ENCODE measurements at places on chromosomes 13 and 19.
A peak's percentile ranks its signal among the peaks of the same experiment; 100 is the strongest.

DNA sequence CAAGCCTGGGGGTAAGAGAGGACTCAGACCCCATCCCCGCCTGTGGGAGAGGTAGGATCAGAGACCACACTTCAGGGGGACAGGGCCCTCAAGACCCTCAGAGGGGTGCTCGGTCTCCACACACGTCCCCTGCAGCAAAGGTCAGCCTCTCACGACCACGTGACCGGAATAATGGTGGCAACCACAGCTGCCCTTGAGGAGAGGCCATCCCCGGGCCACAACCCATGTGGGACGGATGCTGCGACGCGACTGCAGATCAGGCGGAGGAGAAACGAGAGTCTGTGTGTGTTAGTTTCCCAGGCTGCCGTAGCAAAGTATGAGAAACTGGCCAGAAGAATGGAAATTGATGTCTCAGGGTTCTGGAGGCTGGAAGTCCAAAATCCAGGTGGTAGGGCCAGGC, 8.9 kb downstream of the MED25 start:
- no peak for DNase-seq

DNA sequence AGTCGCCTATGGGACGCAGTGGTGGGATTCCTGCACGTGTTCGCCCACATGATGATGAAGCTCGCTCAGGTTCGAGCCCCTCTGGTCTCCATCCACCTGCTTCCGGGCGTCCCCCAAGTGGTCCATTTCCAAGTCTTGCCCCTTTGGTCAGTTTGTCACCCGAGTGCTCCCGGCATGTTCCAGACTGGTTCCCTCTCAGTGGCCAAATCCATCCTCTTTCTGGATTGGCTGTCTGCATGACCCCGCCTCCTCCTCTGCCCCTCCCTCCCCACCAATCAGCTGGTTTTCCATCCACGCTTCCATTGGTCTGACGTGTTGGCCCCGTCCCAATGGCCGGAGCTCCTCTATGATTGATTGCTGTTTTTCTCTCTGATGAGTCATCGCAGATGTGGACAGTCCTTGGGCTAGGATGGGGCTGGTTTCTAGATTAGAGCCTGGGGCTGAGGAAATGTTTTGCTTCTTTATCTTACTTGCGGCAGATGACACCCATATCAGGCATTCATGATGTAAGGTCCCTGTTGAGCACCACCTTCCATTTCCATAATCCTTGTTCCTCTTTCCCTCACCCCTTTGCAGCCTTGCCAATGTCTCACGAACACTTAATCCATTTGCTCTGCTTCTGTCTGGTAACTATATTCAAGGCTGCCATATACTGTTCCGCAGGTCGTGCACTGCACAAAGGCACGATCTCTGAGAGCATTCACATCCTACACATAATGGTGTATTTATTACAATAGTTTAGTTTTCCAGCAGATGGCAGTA, 73.8 kb downstream of the MAP4K1 start:
- peak; percentile 83 for DNase-seq

DNA sequence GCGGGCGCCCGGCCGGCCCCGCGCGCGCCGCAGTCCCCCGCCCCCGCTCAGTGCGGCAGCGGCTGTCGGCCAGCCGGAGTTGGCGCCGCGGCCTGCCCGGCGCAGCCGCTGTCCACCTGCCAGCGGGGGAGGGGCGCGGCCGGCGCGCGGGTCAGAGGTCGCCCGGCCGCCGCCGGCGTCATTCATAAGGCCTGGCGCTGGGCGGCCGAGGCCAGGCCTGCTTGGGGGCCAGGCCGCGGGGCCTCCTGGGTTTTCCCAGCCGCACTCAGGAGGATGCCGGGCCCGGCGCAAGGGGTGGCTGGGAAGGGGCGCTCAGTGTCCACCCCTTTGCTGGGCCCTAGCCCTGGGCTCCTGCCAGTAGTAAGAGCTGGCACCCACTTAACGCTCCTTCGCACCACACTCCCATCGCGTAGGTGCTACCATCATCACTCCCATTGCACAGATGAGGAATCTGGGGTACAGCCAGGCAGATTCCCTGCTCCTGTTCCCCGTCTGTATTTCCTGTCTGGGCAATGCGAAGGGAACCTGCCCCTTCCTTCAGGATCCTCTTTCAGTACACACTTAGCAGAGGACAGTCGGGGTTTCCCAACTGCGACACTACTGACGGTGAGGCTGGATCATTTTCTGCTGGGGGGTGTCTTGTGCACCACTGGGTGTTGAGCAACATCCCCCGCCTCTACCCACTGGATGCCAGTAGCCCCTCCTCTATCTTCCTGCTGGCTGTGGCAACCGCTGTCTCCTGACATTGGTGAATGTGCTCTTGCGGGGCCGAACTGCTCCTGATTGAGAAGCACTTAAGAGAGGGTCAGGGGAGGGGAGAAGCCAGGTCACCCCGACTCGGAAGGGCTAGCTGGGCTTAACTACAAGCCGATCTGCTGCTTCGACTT, 846 bp upstream of the PRKACA start:
- DNase-seq: peak; percentile 69

DNA sequence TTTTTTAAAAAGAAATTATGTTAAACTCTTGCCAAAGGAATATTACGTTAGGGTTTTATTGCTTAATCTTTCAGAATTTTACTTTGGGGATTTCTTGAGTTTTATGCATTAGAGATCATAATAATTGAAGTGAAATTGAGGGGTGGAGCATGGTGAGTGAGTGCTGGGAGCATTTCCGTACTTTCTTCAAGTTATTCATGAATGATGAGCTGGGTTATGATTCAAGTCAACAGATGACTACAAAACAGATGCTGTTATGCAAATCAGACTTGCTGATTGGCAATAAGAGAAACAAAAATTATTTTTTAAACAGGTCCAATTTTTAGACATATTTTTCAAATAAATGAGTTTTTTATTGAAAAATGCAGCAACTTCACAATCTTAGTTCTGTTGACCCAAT, 504.2 kb downstream of the DCT start:
- DNase-seq: no peak

Data from myocyte (in vitro differentiated cells).